ENCODE measurements at places on chromosomes 16 and 17. TPM values are rescaled to one million over a fixed set of nuclear protein-coding genes. Genes with fewer than 3 reads are reported as not detected.

HS3ST4 gene
- not detected for polyA plus RNA-seq

CTRB1 gene
- not detected for polyA plus RNA-seq

CCDC92B gene
- not detected for polyA plus RNA-seq

RIPOR1 gene
- polyA plus RNA-seq, result 10.1 TPM

ANKS3 gene
- 7.7 TPM for polyA plus RNA-seq

CLEC18C gene
- not detected for polyA plus RNA-seq

All from GM12878 (cell line).